ENCODE measurements at places on chromosomes 1 and 21.

DNA sequence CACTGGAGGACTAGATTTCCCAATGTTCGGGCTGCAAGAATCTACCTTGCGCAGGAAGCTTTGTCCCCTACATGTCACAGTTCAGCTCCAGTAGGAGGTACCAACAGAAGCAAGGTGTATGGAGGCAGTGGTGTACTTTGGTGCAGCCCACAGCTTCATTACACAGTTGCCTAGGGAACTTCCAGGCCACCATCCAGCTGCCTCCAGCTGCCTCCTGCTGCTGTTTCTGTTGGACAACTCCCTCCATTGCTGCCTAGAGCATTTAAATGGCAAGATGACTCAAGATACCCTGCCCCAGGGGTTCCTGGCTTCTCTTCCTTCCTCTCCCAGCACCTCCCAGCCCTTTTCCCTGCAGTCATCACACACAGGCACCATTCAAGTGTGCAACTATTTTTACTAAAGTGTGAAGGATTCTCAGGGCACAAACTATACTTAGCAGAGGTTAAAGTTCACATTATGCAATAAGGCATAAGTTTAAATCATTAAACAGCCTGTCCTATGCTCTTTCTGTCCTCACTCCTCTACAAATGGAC lies 39.0 kb upstream of the ATP1A1 start:
- no peak for DNase-seq

DNA sequence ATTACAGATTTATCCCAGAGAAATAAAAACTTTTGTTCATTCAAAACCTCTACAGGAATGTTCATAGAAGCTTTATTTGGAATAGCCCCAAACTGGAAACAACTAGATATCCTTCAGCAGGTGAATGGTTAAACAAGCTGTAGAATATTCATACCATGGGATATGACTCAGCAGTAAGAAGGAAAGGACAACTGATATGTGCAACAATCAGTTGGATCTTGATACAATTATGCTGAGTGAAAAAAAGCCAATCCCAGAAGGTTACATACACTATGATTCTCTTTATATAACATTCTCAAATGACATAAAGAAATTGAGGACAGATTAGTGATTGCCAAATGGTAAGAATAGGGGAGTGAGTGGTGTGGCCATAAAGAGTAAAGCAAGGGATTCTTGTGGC lies 376.7 kb downstream of the S1PR1 start:
- no peak for DNase-seq

- no peak for DNase-seq
These were observed 144.7 kb downstream of the RYR2 start for GRCh38 chr1:237186675-237187074.

- DNase-seq: no peak
These were observed 4.0 kb upstream of the PDE9A start for GRCh38 chr21:42649122-42650032.

DNA sequence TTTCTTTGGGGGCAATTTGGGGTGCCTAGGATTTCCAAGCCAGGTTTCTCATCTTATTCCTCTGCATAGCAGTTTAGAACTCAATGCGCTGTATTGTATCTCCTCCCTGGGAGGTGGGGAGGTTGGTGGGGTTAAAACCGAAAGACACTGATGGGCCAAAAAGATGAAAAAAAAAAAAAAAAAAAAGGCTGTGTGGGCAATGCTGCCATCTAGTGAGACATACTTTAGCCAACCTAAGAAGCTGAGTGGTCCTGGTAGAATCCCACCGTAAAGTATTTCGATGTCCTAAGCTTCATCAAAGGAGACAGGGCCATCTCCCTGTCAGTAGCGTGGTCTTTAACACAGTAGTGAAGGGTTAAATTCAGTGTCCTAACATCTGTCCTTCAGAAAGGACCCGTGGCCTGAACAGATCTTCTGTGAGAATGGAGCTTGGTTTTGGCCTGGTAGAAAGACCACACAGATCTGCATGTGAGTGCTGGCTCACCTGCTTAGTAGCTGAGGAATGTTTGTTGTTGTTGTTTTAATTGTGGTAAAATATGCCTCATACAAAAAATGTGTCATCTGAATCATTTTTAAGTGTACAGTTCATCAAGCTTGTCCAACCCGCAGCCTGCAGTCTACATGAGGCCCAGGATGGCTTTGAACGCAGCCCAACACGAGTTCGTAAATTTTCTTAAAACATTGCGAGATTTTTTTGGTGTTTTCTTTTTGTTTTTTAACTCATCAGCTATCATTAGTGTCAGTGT lies 226.2 kb downstream of the KIF26B start:
- no peak for DNase-seq

DNA sequence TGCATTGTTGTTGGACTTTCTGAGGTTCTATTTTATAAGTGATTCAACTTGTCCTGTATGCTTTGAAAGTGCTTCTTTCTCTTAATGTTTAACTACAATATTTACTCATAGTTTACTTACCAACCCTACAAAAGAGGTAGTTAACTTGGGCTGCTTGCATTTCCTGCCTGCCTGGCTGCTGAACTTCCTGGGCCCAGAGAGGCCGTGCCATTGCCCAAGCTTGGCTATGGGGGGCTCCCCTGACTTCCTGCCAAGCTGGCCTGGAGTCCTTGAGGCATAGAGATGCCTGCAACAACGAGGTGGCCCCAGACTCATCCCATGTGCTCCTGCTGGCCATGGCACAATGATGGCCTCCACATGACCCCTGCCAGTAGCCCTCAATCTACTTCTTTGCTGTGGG lies 361.6 kb upstream of the PLD5 start:
- DNase-seq: no peak

DNA sequence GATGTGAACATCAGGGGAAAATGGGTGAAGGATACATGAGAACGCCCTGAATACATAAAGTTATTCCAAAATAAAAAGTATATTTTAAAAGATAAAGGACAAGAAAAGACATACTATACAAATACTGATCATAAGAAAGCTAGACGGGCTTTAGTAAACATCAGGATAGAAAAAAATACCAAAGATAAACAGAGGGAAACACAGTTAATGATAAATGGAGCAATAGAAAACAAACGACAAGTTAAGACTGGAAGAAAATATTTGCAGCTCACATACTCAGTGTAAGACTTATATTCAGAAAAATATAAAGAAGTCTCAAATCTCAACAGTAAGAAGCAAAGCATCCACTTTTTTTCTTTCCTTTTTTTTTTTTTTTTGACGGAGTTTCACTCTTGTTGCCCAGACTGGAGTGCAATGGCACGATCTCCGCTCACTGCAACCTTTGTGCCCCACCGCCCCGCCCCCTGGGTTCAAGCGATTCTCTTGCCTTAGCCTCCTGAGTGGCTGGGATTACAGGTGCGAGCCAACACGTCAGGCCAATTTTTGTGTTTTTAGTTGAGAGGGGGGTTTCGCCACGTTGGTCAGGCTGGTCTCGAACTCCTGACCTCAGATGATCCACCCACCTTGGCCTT lies 94.8 kb downstream of the OMA1 start:
- DNase-seq: no peak

DNA sequence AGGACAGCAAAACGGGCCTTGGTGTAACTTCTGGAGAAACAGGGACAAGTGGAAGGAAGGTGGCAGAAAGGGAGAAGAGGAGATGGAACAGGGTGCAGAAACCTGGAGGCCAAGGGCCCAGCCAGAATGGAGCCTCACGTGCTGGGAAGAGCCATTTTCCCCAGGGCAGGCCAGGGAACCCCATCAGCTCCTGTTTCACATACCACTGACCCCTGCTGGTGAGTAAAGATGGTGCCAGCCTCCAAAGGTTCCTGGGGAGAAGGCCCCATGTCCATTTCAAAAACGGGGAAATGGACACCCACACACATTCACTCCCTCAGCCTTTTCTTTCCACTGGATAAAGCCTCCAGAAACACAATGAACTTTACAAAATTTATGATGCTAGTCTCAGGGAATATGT lies 57.6 kb upstream of the JUN start:
- DNase-seq: no peak

- no peak for DNase-seq
These were observed 313.5 kb upstream of the PLXNA2 start for GRCh38 chr1:208557723-208558094.

GRCh38 chr1:7444363-7444762 lies 326.7 kb upstream of the VAMP3 start:
- no peak for DNase-seq

DNA sequence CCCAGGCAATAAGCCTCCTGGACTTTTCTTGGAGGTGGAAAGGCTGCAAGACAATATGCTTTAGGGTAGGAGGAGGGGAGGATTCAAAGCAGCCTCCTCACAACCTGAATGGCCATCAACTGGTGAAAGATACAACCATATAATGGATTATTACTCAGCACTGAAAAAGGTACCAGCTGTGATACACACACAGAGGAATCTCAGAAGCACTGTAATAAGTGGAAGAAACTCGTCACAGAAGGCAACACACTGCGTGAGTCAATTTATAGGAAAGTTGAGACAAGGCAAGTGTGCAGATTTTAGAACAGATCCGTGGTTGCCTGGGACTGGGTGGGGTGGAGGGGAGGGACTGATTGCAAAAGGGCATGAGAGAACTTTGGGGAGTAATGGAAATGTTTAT lies 64.9 kb upstream of the ZBTB40 start:
- DNase-seq: no peak

DNA sequence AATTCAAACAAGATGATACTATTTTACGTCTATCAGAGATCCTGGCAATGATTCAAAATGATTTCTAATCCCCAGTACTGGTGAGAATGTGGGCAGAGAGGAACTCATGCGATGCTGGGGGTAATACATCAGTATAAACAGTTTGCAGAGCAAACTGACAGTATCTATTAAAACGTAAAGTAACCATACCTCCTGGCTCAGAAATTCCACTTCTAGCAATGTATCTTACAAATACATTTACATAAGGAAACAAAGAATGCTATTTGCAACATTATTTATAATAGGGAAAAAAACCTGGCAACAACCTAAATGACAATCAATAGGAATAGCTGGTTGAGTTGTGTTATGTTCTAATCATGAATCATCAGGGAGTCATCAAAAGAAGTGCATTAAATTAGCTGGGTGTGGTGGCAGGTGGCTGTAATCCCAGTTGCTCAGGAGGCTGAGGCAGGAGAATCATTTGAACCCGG lies 15.9 kb downstream of the RCAN1 start:
- DNase-seq: no peak

GRCh38 chr1:204335085-204335484 lies 24.6 kb downstream of the PLEKHA6 start:
- DNase-seq: no peak

GRCh38 chr1:55310505-55310971 lies 95.4 kb upstream of the USP24 start:
- no peak for DNase-seq

GRCh38 chr1:114117654-114118053 lies 36.0 kb downstream of the SYT6 start:
- no peak for DNase-seq

GRCh38 chr1:114507513-114507912 lies 3.5 kb downstream of the TRIM33 start:
- no peak for DNase-seq

DNA sequence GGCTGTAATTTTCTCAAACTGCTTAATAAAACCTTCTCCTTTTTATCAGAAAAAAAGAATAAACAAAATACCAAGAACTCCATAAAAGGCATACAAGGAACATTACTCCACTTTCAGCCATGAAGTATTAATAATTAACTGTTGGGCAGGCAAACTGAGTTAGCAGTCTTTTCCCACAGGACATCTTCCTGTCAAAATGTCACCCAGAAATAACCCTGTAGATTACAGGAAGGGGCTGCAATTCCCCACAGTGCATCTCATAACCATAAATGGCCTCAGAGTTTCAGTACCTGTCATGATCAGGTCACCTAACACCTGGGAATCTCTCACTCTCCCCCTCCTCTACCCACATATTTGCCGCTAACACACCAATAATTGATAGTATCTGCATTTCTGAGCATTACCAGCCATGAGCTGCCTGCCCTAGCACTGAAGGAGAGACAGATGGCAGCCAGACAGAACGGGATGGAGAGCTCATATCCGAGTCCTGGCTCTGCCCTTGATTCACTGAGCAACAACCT lies 475.0 kb downstream of the SMYD3 start:
- no peak for DNase-seq

DNA sequence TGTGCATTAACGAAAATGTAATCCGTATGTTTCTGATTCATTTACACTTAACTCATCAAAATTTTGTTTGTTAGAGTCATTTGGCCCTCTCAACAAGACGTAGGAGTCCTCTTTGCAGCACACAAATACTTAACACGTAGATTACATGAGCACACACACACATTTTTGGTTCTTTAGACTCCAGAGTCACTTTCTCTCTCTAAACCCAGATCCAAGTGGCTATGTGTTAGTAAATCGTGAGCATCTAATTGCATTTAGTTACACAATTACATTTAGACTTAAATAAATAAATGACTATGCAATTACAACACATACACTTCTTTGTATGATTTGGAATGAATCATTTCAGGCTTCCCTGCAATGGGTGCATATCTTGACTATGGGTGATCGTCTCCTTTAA lies 109.0 kb upstream of the GREM2 start:
- no peak for DNase-seq

- DNase-seq: no peak
These were observed 312.7 kb upstream of the C1orf87 start for GRCh38 chr1:60386249-60386648.

- DNase-seq: no peak
These were observed 6.3 kb downstream of the CELF3 start for GRCh38 chr1:151710187-151710840.

- no peak for DNase-seq
These were observed 39.3 kb upstream of the ERRFI1 start for GRCh38 chr1:8065369-8065768.

DNA sequence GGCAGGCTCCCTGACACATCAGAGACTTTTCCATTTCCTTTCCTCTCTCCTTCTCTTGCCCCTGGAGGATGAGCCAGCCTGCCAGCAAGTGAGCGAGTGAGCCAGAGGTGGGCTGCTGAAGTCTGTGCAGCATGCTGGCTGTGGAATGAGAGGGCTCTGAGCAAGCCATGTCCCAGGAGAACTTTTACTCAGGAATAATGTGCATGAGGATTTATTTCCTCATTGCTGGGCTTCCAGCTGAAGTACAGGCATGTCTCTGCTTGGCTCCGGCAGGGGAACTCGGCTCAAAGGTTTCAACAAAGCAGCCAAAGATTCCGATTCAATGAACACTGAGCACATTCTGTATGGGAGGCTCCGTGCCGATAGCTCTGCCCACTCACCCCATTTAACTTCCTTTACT lies 43.7 kb downstream of the UBIAD1 start:
- no peak for DNase-seq

GRCh38 chr1:14294860-14295536 lies 303.5 kb upstream of the KAZN start:
- no peak for DNase-seq

DNA sequence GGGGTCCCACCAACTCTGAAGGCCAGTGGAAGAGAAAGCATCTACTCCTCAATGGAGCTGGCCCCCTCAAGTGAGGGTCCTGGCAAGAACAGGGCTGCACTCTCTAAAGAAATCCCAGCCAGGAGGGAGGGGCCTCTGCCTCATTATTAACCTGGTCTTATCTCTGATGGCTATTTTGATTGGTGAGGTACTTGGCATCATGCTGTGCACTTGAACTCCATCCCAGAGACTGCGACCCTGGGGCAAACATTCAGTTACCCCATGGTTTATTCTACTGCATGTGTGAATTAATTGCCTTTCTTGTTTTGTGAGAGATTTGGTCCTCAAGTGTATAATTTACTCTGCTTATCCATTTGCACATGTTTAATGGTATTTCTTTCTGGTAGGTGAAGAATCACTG lies 55.0 kb upstream of the ETV3 start:
- no peak for DNase-seq
